Immature natural killer cell (primary cell): ENCODE measurements at places on chromosomes 4 and X.

DNA sequence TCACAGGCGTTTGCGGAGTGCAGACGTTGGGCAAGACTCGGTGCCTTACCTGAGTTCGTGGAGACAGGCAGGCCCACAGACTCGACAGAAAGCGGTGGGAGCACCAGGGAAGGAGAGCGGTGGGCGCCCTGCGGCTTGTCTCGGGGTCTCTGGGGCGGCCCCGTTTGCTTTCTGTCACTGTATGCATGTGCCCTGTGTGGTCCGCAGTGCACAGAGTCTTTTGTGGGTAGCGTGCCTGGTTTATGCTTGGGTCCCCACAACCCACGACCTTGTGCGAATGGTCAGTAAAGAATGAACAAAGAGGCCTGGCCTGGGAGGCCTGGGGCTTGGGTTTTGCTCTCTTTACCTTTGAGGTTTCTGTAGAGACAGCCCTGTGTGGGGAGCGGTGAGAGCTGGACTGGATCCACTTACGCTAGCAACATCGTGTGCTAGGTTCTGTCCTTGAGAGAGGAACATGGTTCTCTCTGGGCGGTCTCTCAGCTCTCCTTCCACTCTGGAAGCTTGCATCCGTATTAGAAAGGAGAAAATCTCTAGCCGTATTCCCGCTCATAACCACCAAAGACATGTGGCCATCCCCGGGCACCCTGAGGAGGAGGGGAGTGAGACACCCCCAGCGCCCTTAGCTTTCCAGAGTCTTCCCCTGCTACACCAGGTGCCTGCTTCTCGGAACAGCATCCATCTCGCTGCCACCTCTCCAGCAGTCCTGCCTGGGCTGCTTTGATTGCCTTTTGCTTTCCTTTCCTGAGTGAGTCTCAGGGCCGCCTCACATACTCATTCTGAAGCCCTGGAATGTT is 1.2 kb downstream of the TADA2B start:
- DNase-seq = no peak

GRCh38 chr4:40856840-40857362 is 107.1 kb downstream of the NSUN7 start:
- no peak for DNase-seq

DNA sequence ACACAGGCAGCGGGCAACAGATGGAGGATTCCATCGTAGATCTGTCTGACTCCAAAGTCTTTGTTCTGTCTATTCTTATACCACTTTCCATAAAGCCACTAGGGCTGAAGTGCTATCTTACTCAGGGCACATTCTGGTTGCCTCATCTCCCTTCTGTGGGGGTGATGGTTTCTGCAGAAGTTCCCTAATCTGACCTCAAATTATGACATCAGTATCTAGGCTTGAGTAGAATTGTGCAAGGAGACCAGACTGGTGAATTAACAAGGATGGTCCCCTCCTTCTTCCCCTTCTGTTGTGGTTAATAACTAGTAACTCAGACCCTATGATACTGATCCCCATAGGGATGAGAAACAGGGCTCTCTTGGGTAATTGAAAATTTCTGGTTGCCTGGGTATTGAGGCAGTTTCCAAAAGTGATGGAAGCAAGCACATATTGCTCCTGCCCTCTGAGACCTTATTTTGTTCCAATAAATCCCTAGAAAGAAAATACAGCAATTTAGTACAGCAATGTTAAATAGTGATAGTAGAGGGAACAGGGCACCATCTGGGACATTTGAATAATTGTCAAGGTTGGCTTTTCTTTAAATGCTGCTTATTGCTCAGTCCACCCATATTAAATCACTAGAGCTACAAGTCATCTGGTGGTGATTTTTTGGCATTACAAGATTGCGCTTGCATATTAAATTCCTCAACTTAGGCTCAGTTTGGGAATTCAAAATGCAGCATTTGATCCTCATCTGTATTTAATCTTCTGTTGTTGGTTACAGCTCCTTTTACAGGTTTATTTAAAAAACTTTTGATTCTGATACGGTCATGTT is 57.3 kb upstream of the AP1S2 start:
- DNase-seq = no peak

- no peak for DNase-seq
Observed at GRCh38 chr4:166091146-166091545, 218.1 kb downstream of the TLL1 start.

DNA sequence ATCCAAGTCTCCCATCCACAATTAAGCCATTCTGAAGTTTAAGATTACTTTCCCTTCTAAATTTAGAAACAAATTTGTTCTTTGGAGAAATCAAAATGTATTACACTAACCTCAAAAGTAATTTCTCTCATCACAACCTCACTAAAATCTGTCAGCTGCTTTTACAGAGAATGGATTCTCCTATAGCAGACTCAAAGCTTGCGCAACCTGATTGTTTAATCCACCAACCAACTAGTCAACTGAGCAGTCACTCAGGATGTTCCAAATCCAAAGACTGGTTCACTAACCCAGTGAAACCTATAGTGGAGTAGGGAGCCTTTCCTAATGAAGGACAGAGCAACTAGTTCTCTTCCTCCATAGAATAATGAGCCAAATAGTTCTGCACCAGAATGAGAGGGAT is 44.3 kb downstream of the RCHY1 start:
- no peak for DNase-seq

DNA sequence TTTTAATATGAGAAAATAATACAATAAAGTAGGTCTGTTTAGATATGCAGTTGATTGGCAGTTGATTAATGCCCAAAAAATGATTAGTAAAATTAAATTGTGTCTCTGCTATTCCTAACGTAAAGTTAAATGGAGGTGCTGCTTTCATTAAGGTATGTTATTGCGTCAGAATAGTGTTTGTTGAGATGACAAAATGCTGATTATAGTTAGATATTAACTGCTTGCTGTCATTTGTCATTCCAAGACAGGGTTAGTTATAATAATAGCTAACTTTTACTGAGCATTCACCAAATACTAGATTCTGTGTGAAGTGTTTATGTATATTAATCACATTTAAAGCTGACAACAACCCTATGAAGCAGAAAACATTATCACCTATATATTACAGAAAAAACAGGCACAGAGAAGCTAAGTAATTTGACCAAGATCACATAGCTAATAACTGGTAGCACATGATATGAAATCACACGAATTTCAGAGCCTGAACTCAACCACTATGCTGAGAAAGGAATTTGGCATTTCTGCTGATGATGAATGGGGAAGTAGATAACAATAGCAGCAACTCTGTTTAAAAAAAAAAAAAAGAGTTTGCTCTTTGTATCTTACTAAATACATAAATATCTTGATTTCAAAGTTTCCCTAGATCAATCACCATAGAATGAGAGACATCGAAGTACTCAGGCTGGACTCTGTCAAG is 59.7 kb upstream of the WDR44 start:
- DNase-seq = no peak

DNA sequence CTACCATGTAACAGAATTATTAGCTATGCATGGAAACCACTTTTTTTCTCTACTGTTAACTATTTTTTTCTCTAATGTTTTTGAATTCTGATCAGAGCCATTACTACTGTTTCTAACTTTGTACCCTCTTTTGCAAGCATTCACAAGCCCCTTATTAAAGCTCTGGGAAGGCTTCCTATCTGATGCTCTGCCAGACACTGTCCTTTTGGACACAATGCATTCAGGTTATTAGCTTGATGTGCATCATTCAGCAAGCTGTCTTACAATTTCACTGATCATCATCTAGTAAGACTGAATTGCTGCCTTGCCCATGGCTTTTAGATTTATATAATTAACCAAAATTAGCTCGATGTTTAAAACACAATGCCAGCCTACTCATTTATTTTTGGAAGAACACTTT is 155.1 kb downstream of the NR3C2 start:
- DNase-seq = no peak

GRCh38 chr4:83219344-83220331 is 65.0 kb downstream of the COQ2 start:
- DNase-seq = no peak

DNA sequence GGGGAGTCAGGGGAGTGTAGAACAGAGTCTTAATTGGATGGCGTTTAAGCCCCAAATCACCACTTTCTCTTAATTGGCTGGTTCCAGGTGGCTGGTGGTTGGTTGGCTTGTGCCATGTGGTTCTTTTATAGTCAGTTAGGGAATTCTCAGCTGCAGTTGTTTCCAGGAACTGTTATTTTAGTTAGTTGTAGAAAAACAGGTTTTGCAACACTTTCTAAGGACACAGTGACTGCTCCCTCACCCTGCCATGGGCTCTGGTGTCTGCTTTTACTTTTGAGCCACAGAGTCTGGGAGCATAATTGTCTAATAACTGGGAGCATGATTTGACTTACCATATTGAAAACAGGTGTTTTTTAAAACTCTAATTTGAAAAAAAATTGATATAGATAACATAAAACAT is 75.8 kb upstream of the PCDH18 start:
- DNase-seq = no peak

DNA sequence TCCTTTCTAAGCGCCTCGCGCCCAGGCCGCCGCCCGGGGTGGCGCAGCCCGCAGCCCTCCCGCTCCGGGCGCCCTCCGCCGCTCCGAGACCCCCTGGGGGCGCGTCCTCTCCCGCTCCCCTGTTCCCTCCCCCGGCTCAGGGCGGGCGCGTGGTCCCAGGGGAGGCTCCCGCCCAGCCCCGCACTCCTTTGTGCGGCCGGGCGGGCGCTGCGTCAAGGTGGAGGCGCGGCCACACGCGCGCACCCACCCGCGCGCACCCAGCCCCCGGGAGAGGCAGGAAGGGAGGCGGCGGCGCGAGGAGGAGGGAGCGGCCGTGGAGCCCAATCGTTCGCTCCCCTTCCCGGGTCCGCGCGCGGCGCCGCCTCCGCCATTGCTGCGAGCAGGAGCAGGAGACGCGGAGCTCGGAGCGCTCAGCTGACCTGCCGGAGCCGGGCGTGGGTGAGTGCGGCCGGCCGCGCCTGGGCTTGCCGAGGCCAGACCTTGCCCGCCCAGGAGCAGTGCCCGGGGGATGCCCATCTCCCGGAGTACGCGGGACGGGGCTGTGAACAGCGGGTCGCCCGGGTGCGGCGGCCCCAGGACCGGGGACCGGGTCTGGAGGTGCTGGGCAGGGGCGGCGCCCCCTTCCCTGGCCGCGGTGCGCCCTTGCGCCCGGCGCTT is at the start of gene NSG1:
Gene NSG1 (plus strand): TSS at position 367 of the 657 bp plus-strand sequence. CDS start 528 bp downstream, outside the sequence.
- no peak for DNase-seq

- no peak for DNase-seq
Observed at GRCh38 chrX:134572816-134573682, 85.2 kb downstream of the PLAC1 start.

DNA sequence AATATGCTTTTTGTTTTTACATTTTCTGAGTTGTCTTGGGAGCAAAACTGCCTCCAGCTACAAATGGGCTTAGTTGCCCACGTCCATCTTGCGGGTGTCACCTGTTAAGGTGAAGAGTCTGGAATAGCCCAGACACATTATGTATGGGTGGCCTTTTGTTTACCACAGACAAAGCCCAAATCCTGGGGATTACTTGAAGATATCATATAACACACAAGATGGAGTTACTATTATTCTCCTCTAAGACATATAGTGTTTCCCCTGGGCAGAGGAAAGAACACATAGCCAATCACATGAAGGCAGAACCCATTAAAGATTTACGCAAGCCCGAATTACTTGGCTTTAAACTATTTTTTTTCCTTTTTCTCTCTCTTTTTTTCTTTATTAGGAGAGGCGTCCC is 625.6 kb upstream of the FAM241A start:
- no peak for DNase-seq

DNA sequence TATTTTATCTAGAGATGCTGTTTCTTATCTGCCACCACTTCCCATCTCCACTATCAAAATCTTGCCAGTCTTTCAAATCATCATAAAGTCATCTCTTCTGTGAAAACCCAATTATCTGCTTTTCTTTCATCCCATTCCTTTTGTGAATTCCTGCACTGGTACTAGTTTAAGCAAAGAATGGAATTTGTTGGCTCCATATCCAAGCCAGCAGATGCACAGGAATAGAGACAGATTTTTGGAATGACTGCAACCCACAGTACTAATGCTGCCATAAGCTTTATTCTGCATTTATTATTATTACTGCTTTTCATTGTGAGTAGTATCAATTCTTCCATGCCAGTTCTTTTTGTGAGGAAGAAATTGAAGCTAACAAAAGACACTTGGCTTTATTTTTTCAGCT is 616.7 kb downstream of the RAPGEF2 start:
- no peak for DNase-seq

DNA sequence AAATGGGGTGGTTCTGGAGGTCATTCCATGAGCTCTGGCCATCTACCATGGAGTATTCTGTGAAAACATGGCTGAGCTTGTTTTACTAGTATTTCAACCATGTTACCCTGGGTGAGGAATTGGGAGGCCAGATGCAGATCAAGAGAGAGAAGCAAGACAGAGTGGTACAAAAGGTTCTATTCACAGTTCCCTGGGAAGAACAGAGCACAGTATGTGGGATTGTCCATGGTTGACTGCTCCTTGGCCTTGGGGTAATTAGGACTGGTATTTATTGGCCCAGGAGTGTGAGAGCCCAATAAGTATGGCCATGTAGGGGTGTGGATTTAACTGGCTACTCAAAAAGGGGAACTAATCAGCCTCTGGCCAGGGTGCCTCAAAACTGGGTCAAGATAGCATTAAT is 239.7 kb upstream of the GATB start:
- DNase-seq = no peak

DNA sequence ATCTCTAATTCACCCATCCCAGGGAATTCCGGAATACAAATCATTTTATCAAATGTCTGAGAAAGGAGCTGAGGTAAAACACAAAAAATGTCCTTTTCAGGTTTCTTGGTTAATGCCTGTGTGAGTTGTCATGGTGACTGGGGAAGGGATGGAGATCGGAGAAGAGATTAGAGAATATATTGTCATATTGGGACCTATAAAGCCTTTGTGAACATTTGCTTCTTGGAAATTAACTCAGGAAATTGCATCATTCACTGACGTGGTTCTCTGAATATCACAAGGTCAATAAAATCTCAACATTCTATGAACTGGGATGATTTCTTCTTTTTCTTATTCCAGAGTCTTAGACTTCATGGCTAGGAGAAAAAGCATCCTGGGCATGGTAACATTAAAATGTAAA is 174.8 kb upstream of the GLRA2 start:
- DNase-seq = no peak

DNA sequence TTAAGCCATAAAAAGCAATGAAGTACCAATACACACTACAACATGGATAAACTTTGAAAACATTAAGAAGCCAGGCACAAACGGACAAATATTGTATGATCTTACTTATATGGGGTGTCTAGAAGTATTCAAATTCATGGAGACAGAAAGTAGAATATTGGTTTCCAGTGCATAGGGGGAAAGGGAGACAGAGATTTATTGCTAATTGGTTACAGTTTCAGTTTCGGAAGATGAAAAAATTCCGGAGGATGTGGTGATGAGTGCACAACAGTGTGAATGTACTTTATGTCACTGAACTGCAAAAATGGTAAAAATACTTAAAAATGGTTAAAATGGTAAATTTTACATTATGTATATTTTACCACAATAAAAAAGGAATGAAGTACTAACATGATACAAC is 5.1 kb upstream of the PRDX4 start:
- peak; percentile 29 for DNase-seq

- no peak for DNase-seq
Observed at GRCh38 chr4:62627141-62627540, 1427.0 kb downstream of the ADGRL3 start.

- DNase-seq = peak; percentile 31
Observed at GRCh38 chrX:71859637-71860036, 51.0 kb upstream of the NHSL2 start.

GRCh38 chr4:182556580-182556979 is 313.4 kb downstream of the TENM3 start:
- no peak for DNase-seq

- peak; percentile 37 for DNase-seq
Observed at GRCh38 chrX:147917700-147918695, 6.3 kb downstream of the FMR1 start.
